GM23338 (cell line): ENCODE measurements at places on chromosomes 13 and 19. TPM values are rescaled to one million over a fixed set of nuclear protein-coding genes. Genes with fewer than 3 reads are reported as not detected.

Gene FFAR3
- total RNA-seq: 0.35 TPM in 1 of 2 replicates, not detected in the other

Gene NFKBIB
- 37.0 and 39.6 TPM in 2 replicates for total RNA-seq

Gene FGF14
- total RNA-seq: 0.03 TPM in 1 of 2 replicates, not detected in the other

Gene MBD3L3
- total RNA-seq: not detected in 2 replicates

Gene LNX2
- 17.3 and 18.0 TPM in 2 replicates for total RNA-seq

Gene IGFL1
- total RNA-seq: not detected in 2 replicates

Gene SBNO2
- total RNA-seq: 28.0 and 35.4 TPM in 2 replicates

Gene NLRP5
- not detected in 2 replicates for total RNA-seq

Gene SLC7A10
- total RNA-seq: 2.6 and 6.3 TPM in 2 replicates

Gene IGFLR1
- 7.8 and 14.4 TPM in 2 replicates for total RNA-seq

Gene GNG8
- not detected in 2 replicates for total RNA-seq

Gene KLK5
- total RNA-seq: 0.54 and 0.66 TPM in 2 replicates

Gene ZNF528
- 25.5 and 38.6 TPM in 2 replicates for total RNA-seq

Gene NALCN
- 0.04 and 0.87 TPM in 2 replicates for total RNA-seq

Gene KLF5
- 0.66 and 1.5 TPM in 2 replicates for total RNA-seq
